ENCODE measurements at places on chromosomes 1 and 21.

DNA sequence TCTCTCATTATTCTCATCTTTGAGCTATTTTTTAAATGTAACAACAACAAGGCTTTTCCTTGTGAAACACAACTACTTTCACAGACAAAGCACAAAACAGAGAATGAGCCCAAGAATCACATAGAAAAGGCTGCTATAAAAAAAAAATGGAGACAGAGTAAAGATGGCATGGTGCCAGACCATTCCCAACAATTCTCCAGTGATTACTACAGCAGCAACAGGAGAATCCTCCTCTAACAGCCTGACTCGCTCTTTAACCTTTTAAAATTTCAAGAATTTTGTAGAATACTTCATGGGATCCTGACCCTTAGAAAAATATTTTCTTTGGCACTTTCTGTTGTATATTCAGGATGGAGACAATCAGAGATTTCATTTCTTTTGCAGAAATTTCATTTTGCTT lies 3.8 kb upstream of the BCAS2 start:
- no peak for DNase-seq

DNA sequence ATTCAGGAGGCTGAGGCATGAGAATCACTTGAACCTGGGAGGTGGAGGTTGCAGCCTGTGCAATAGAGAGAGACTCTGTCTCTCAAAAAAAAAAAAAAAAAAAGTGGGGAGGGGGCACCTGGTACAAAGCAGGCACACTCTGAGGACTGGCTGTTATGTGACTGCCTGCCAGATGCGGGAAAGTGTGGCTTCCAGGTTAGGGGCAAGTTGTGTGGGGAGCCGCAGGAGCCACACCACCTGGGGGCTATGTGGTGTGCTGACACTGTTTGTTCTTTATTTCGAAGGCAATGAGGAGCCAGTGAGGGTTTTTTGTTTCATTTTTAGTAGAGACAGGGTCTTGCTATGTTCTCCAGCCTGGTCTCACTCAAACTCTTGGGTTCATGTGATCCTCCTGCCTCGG lies 5.7 kb downstream of the THEMIS2 start:
- no peak for DNase-seq

DNA sequence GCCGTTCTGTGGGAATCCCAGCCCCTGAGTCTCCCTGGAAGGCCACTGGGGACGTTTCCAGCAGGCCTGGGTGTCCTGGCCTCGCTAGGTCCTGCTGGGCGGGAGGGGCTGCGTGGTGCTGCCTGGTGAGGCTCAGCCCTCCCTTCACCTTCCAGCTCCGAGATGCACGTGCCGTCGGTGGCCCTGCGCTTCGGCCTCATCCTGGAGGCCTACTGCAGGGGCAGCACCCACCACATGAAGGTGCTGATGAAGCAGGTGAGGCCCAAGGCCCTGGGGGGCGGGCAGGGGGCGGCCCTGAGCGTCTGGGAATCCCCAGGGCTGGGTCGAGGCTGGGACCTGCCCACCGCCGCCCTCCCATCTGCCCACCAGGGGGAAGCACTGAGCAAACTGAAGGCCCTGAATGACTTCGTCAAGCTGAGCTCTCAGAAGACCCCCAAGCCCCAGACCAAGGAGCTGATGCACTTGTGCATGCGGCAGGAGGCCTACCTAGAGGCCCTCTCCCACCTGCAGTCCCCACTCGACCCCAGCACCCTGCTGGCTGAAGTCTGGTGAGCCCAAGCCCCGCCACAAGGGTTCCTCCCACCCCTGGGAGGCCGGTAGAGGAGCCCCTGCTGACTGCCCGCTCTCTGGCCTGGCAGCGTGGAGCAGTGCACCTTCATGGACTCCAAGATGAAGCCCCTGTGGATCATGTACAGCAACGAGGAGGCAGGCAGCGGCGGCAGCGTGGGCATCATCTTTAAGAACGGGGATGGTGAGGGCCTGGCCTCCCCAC lies 70.3 kb downstream of the PIK3CD start:
- no peak for DNase-seq

DNA sequence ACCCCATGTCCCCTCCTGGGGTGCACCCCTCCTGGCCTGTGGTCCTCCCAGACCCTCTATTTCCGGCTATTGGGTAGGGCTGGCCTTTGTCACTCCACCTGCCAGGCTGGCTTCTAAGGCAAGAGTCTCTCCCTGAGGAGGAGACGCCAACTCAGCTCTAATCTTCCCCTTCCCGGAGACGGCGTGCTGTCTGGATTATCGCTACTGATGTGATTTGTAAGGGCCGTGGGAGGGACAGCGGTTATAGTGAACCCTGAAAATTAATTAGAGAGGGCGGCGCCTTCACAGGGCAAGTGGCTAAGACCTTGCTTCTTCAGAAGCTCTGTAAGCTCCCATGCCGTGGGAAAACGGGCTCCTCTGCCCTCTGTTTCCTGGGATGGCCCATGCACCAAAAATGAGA lies 207.0 kb upstream of the VAMP3 start:
- no peak for DNase-seq

Measured in NCI-H2171 treated with DMSO at 0.1 percent for 48 hours (cell line).